Upper lobe of left lung (tissue), 6 donors: ENCODE measurements at places on chromosomes 3 and 15. TPM values are rescaled to one million over a fixed set of nuclear protein-coding genes. Genes with fewer than 3 reads are reported as not detected.

GRCh38 chr3:179513862-179514261 lies 48.9 kb upstream of the ACTL6A start:
- DNase-seq: no peak

DNA sequence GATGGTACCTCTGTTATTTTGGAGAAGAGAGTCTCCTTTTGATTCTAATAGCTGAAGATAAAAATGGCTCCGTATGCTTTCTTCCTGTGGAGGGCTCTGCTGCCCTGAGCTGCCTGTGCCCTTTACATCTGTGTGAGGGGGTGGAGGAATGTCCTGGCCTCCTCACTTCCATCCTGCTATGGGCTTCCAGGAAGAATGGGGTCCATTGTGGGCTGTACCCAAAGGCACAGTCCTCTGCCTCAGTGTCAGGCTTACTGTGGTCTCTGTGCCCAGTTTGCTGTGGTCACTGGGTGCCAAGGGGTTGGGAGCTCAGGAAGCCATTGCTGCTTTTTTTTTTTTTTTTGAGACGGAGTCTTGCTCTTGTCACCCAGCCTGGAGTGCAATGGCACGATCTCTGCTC lies 14.4 kb downstream of the DAG1 start:
- no peak for DNase-seq

GRCh38 chr15:36363335-36363734 lies 216.1 kb upstream of the CDIN1 start:
- no peak for DNase-seq

GRCh38 chr3:189792046-189792929 lies 161.1 kb downstream of the TP63 start:
- no peak for DNase-seq

PRKCD gene
- total RNA-seq: 57.7 TPM

SRGAP3 gene
- total RNA-seq: 29.6 TPM

DPPA2 gene
- total RNA-seq: not detected

CCR5 gene
- total RNA-seq: 5.0 TPM
